Astrocyte of the cerebellum (primary cell): ENCODE measurements at places on chromosomes 16 and 17.

GRCh38 chr17:4744999-4745969, 5.6 kb upstream of the CXCL16 start:
- no peak for DNase-seq

GRCh38 chr16:85987750-85988078, 88.8 kb downstream of the IRF8 start:
- no peak for DNase-seq

DNA sequence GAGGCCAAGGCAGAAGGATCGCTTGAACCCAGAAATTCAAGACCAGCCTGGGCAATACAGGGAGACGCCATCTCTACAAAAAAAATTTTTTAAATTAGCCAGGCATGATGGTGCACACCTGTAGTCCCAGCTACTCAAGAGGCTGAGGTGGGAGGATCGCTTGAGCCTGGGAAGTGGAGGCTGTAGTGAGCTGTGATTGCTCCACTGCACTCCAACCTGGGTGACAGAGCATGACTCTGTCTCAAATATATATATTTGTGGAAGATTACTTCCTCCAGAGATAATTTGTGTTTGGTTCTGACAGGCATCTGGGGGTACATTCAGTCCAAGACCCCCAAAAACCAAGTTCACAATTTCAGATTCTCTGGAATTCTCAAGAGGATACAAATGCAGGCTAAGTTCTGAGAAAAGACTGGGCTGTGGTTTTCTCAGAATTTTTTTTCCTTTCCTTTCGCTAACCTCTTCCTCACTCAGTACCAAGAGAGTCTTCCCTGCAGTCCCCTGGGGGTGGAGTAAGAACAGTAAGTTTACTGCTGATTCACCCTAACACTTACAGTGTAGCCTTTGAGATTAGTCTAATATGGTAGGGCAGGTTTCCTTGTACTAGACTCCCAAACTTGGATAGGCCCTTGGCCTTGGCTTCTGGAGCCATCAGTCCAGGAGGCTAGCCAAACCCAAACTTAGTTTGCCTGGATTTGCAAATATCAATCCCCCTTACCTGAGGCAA, 15.1 kb downstream of the GSDMB start:
- DNase-seq: no peak

GRCh38 chr16:23141500-23141899, 7.8 kb downstream of the USP31 start:
- no peak for DNase-seq

DNA sequence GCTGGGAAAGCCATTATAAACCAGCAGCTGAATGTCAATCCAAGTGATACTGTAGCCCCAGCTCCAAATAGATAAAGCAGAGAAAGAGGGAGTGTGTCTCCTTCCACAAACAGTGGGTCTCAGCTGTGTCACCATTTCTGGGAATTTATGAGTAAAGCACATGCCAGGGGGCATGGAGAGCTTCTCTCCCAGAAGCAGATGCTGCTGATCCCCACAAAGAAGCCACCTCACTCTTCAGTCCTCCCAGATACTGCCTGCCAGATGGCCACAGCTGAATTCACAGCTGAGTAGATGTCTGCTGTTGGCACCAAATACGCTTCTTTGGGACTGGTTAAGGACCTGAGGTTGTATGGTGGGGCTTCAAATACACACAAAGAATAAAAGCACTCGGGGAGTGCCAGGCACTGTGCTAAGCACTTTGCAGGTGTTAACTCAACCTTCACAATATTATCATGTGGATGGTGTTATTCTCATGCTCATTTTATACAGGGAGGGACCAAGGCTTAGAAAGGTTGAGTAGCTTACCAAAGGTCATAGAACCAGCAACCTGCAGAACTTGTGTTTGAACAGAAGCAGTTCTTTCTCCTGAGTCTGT, 298.3 kb downstream of the CDH11 start:
- DNase-seq: no peak

GRCh38 chr17:58200024-58200633, 7.6 kb downstream of the EPX start:
- no peak for DNase-seq

DNA sequence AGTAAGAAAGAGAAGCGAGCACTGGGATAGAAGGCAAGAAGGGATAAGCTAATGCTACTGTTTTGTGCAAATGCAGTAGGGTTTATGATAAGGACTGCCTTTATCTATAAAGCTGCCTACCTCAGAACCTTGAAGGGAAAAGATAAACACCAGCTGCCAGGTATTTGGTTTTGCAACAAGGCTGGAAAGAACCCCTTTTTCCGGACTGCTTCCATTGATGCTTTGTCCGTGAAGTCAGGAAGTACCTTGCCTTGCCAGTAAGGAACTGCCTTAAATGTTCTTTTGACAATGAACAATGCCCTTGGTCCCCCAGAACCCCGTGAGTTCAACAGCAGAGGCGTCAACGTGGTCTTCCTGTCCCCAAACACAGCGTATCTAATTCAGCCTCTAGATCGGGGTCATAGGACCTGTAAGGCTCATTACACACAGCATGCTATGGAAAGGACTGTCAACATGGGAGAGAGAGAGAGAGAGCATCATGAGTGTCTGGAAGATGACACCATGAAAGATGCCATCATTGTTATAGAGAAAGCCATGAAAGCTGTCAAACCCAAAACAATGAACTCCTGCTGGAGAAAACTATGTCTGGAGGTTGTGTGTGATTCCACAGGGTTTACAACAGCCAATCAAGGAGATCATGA, 113.4 kb downstream of the ANKRD11 start:
- no peak for DNase-seq

DNA sequence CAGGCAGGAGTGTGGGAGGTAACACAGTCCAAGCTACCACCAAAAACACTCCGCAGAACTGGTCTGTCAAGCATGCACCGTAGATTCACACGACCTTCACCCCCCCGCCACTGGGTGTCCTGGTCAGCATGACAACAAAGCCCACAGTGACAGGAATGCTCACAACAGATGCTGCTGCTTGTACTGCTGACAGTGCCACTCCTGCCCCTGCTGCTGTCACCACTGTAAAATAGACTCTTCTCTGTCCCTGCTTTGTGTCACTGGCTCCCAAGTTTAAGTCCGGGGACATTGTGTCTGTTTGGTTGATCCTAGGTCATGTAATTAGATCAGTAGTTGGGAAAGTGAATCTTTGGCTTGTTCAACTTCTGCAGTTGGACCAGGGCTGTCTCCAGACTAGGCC, 7.0 kb upstream of the ODF4 start:
- no peak for DNase-seq

GRCh38 chr17:37726248-37726647, 18.6 kb downstream of the HNF1B start:
- no peak for DNase-seq
